ENCODE measurements at places on chromosomes 5 and 9.

- no peak for DNase-seq
Measured at GRCh38 chr5:133370904-133371303, 241.4 kb downstream of the FSTL4 start.

DNA sequence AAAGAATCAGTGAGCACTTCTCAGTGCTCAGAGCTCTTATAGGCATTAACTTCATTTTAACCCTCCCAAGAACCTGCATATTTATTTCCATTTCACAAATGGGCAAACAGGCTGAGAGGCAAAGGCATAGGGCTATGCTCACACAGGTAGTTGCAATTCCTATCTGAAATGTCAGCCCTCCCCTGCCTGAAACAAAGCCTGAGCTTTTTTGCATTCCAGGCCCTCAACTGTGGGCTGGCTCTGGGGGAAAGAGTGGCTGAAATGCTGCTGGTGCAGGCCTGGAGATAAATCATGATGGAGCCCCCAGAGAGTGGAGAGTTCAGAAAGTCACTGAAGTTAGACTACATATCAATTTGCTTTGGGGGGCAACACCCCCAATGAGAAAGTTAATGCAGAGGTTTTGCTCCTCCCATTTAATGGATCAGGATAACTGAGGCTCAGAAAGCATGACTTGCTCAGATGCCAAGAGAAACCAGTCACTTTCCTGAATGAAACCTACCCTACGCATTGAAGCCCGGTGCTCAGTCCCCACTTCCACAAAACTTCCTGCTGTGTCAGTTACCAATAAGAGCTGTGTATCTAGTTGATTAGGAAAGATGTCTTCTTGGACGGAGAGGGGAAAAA is 5.6 kb downstream of the DRD1 start:
- no peak for DNase-seq

GRCh38 chr5:179411161-179411841 is 66.0 kb upstream of the ADAMTS2 start:
- peak; percentile 35 for DNase-seq

DNA sequence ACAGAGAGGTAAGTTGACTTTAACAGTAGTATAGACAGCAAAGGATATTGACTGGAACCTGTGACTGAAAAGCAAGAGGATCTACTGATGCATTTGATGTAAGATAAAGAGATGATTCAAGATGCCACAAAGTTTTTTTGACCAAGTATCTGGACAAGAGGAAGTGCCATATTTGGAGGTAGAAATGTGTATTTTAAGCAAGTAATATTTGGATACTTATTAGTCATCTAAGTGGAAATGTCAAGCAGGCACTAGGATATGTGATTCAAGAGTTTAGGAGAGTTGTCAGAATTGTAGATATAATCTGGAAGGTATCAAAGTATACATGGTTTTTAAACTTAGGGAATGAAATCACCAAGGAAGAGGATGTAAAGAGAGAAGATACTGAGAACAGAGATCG is 686.1 kb upstream of the CHD1 start:
- DNase-seq, result no peak

DNA sequence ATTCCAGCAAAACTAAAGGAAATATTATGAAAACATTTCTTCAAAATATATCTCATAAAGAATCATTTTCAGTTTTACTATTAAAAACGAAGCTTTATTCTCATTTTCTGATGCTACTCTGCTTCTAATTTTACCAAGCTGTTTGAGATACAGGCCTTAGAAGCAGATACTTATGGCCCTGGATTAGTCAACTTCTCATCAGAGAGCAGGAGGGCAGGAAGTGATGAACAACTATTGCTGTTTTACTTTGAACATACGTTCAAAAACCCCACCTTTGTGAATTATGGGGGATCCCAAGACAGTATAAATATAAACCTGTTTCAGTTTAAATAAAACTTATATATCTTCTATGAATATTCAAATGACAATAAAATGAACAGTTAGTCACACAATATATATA is 16.0 kb downstream of the MPDZ start:
- DNase-seq, result no peak
